GM12891 (cell line): ENCODE measurements at places on chromosomes 2 and 18.

GRCh38 chr2:855177-855576 is 95.5 kb upstream of the SNTG2 start:
- no peak for DNase-seq

DNA sequence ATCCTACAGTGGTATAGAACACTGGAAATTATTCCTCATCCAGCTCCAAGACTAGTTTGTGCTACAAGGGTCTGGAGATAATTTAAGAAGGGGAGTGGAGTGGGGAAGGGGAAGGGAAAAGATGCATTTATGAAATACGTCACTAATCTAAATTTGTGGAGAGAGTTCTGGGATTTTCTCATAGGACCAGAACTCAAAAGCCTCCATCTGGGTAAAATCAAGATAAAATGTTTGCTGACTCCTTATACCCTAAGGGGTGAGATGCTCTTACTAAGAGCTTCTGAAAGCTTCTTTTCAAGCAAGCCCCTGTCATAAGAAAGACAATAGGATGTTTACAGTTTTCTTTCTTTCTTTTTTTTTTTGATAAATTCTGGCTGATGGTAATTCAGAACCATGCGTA is 88.5 kb upstream of the RBMS1 start:
- no peak for DNase-seq

GRCh38 chr2:201831469-201831868 is 25.1 kb downstream of the CDK15 start:
- no peak for DNase-seq

DNA sequence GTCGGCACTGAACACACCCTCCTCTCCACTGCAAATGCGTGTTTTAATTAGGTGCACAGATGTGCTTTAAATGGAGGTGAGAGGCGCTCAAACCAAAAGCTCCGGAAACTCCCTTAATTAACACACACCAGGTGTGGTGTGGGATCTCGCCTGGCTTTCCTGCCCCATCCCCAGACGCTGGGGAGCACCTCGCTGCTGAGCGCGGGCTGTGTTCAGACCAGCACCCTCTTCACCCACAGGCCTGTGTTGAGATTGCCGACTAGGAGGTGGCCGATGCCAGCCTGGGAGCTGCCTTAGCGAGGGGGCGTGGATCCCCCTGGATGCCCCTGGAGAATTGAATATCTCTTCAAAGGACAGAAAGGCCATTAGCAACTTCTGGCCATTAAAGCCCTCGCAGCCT is 171.7 kb downstream of the MYT1L start:
- DNase-seq = no peak

DNA sequence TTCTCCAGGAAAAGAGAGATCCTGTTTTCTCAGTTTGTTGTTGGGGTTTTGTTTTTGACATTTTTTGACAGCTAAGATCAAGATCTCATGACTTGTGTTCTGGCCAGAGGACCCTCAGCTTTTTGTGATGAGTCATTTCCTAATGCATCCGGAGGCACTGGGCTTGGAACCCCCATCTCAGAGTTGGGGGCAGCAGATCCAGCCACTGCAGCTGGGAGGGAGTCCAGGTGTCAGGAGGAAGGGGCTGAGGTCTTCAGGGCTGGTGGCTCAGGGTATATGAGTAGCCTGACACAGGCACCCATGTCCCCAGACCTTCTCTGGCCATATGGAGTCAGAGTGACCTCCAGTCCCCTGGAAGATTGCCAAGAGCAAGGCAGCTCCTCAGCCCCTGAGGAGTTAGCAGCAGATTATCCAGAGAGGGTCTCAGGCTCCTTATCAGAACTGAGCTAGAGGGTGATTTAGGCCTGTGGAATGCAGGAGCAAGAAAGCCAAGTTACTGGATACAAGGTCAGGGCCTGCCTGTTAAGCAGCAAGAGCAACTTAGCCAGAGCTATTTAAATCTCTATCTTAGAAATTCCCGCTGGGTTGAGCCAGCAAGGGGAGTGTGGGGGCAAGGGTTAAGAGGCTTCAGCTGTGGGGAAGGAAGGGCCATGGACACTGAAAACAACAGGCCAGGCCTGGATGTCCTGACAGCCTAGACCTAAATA is 62.4 kb downstream of the TANC1 start:
- no peak for DNase-seq

- no peak for DNase-seq
These were observed 1652.4 kb upstream of the TMEFF2 start for GRCh38 chr2:193847130-193847529.

- peak; percentile 30 for DNase-seq
These were observed 507 bp downstream of the PKP4 start for GRCh38 chr2:158457092-158457825.

DNA sequence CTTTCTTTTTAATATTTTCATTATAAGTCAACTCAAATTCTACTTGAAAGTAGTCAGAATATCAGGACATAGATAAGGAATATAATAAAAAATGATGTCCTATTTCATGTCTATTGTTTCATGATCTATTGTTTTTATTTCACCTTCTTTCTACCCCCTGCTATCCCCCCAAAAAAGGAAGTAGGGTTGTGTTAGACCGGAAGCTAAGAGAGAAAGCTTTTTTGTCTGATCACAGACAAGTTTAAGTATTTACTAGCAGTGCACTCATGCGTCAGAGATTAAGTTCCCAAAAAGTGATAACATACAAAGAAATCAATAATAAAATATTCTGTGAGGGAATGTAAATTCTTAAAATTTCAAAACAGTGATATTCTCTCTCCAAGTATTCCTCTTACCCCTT is 447.1 kb upstream of the CNTNAP5 start:
- DNase-seq = no peak
